ENCODE measurements at places on chromosomes 6 and 20. TPM values are rescaled to one million over a fixed set of nuclear protein-coding genes. Genes with fewer than 3 reads are reported as not detected.

DNA sequence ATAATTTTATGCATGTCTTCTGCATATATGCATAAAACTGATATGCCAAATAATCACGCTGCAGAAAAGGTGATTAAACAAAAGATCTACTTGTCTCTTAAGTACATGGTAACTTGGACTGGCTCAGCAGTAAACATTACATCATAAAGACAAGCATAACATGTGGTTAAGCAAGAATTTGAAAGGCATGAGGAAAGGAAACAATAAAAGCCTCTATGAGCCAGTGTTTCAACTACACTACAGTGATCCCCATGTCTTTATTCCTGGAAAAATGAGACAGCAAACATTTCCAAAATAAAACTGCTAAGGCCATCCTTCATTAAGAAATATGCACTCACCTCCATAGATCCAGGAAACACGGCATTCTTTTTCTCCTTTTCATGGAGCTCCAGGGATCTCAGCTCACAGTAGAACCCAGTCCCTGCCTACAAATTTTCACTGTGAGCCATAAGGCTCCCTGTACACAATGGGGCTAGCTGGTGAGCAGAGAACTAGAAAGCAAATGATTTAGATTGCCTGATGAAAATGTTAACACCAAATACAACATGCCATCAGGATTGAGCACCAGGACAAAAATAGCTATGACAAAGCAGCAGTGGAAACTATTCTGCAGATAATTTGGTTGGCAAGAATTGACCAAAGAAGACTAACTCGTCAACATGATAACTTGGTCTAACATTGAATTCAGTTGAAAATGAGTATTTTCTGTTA, 156.1 kb downstream of the COL21A1 start:
- no peaks in the 10 kb centered on the region for H3K27me3 ChIP-seq
- peaks cover 4% of the 10 kb centered on the region for H3K36me3 ChIP-seq
- peak overlapping the region; percentile 77 for H3K27ac ChIP-seq
- DNase-seq, result no peak

DNA sequence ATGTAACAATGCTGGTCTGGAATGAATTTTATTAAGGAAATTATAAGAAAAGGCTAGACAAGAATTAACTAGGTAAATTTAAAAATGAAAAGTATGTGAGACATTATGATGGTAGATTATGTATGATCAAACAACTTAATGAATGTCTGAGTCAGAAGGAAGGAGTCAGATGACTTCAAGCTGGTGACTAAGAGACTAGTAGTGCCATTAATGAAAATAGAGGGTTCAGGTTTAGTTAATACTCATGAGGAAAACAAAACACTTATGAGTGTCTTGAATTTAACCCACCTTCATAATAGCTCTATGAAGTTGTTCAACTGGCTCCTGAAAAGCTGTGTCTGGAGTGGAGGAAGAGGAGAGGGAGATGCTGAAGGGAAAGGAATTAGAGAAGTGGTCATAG, 256.3 kb downstream of the ADGRB3 start:
- no peak overlapping the region for H3K27ac ChIP-seq
- no peaks in the 10 kb centered on the region for H3K36me3 ChIP-seq
- no peaks in the 10 kb centered on the region for H3K4me1 ChIP-seq
- H3K4me3 ChIP-seq, result no peak overlapping the region

GRCh38 chr6:14430218-14430617, 312.6 kb downstream of the CD83 start:
- H3K4me1 ChIP-seq, result peaks cover 18% of the 10 kb centered on the region
- no peak for DNase-seq
- H3K27ac ChIP-seq, result no peak overlapping the region
- H3K36me3 ChIP-seq, result no peaks in the 10 kb centered on the region
- H3K4me3 ChIP-seq, result no peak overlapping the region

- no peak overlapping the region for H3K4me3 ChIP-seq
- peak overlapping the region; percentile 0 for H3K27ac ChIP-seq
- peaks cover 18% of the 10 kb centered on the region for H3K27me3 ChIP-seq
- peaks cover 20% of the 10 kb centered on the region for H3K4me1 ChIP-seq
These were observed 8.2 kb upstream of the CCDC167 start for GRCh38 chr6:37507690-37508421.

- no peak overlapping the region for H3K4me3 ChIP-seq
- H3K4me1 ChIP-seq, result no peaks in the 10 kb centered on the region
- no peak for DNase-seq
- no peaks in the 10 kb centered on the region for H3K36me3 ChIP-seq
These were observed 92.3 kb downstream of the SEL1L2 start for GRCh38 chr20:13898012-13898612.

DNA sequence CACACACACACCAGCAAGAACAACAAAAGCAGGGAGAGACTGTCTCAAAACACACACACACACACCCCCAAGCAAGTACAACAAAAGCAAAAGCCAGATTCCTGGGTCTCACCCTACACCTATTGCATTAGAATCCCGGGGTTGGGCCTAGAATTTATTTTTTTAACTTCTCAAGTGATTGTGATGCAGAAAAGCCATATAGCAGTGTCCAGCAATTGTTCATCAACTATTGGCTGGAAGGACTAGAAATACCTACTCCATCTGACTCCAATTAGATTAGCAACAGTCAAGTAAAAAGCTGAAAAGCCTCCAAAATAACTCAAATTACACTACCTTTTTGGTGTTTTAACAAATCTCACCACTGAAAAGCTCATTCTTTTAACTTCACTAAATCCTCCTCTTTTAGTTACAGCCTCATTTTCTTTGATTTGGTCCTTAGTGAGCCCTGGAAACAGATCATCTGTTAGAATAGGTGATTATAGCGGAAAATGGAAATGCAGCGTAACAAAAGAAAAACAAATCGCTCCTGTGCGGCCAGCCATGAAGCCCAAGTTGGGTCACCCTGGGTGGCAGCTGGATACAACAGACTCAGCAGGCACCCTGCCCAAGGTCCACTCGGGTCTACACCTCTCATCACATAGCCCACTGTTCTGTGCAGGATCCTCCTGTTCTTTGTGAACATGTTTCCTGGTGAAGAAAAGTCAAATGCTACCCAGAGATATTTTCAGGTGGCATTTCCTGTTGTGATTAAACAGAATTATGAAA, 38.7 kb downstream of the STAU1 start:
- H3K4me1 ChIP-seq, result peaks cover 7% of the 10 kb centered on the region
- no peak for DNase-seq
- no peak overlapping the region for H3K4me3 ChIP-seq
- H3K27ac ChIP-seq, result no peak overlapping the region
- H3K36me3 ChIP-seq, result peaks cover 37% of the 10 kb centered on the region
- no peaks in the 10 kb centered on the region for H3K27me3 ChIP-seq

GRCh38 chr20:38242848-38243708, 17.5 kb downstream of the KIAA1755 start:
- peaks cover 11% of the 10 kb centered on the region for H3K4me1 ChIP-seq
- no peak for DNase-seq
- H3K27ac ChIP-seq, result no peak overlapping the region

- peaks cover 17% of the 10 kb centered on the region for H3K4me1 ChIP-seq
- no peaks in the 10 kb centered on the region for H3K27me3 ChIP-seq
- no peak overlapping the region for H3K4me3 ChIP-seq
- H3K27ac ChIP-seq, result peak overlapping the region; percentile 9
- H3K36me3 ChIP-seq, result no peaks in the 10 kb centered on the region
These were observed 62.4 kb downstream of the FAM229B start for GRCh38 chr6:112149719-112150263.

The ADTRP gene
- 1.4 TPM for total RNA-seq

DNA sequence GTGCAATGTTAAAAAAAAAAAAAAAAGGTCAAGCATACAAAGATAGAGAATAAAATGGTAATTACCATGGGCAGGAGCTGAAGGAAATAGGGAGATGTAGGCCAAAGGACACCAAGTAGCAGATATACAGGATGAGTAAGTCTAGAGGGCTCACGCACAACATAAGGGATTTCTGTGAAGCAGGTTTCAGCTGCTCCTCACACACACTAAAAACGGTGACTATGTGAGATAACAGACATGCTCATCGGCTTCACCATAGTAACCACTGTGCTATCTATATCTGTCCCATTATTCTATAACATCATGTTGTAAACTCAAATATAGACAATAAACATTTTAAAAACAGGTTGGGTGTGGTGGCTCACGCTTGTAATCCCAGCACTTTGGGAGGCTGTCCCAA, 11.6 kb downstream of the SNHG17 start:
- H3K4me1 ChIP-seq, result peaks cover 5% of the 10 kb centered on the region
- no peak overlapping the region for H3K27ac ChIP-seq
- H3K27me3 ChIP-seq, result no peaks in the 10 kb centered on the region
- no peak overlapping the region for H3K4me3 ChIP-seq
- peaks cover 43% of the 10 kb centered on the region for H3K36me3 ChIP-seq

GRCh38 chr6:90212274-90212673, 84.4 kb downstream of the BACH2 start:
- no peaks in the 10 kb centered on the region for H3K27me3 ChIP-seq
- no peak overlapping the region for H3K27ac ChIP-seq
- H3K4me1 ChIP-seq, result no peaks in the 10 kb centered on the region
- no peak for DNase-seq
- peaks cover 12% of the 10 kb centered on the region for H3K36me3 ChIP-seq

The MOG gene
- total RNA-seq, result not detected

GRCh38 chr6:111562246-111562645, 43.4 kb downstream of the TRAF3IP2 start:
- H3K27ac ChIP-seq, result peak overlapping the region; percentile 59
- no peaks in the 10 kb centered on the region for H3K27me3 ChIP-seq
- H3K4me3 ChIP-seq, result no peak overlapping the region
- H3K4me1 ChIP-seq, result peaks cover 70% of the 10 kb centered on the region
- DNase-seq, result no peak

DNA sequence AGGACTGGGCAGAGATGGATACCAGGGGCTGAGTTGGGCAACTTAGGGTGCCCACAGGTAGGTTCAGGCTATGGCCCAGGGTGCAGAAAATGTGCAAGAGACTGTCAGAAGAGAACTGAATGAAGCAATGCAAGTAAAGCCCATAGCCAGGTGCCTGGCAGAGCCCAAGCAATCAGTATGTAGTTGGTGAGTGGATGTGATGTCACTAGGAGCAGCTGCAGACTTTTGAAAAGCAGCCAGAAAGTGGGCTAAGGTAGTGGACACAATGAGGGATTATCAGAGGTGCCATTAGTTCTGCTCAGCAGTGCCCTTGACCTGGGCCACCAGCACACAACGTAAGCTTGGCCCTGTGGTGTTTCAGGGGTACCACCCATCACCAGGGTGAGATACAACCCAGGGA, 135.3 kb downstream of the SOBP start:
- DNase-seq, result no peak
- H3K4me1 ChIP-seq, result peaks cover 35% of the 10 kb centered on the region
- no peak overlapping the region for H3K4me3 ChIP-seq
- H3K27ac ChIP-seq, result no peak overlapping the region
- no peaks in the 10 kb centered on the region for H3K36me3 ChIP-seq

GRCh38 chr20:34042262-34042661, 48.6 kb downstream of the RALY start:
- peaks cover 65% of the 10 kb centered on the region for H3K4me1 ChIP-seq
- H3K36me3 ChIP-seq, result peaks cover 9% of the 10 kb centered on the region
- no peak for DNase-seq
- H3K27me3 ChIP-seq, result no peaks in the 10 kb centered on the region
- H3K4me3 ChIP-seq, result no peak overlapping the region
- no peak overlapping the region for H3K27ac ChIP-seq

DNA sequence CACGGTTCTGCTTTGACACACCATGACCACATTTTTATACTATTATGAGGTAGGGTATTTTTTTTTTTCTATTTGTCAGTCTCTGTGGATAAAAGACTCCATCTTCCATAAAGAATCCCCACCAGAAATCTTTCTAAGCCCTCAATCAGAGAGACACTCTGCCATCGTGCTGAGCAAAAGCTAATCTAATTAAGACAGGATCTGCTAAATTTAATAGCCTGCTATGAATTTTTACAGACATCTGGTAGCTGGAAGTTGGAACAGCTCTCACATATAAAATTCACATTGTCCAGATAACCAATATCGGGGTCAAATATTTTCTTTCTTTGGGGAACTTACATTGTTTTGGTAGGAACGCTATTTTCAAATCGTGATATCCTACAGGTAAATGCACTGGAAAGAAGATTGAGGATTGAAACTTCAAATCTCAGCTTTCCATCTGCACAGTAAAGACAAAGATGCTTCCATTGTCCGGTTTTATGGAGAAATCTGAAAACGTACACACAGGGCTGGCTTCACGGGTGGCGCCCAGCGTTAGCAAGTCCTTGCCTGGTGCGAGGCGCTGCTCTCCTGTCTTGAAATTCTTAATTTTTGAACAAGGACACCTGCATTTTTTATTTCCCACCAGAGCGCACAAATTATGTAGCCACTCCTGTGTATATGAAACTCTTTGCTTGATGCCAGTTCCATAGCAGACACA, 573.8 kb upstream of the NOX3 start:
- H3K4me3 ChIP-seq, result no peak overlapping the region
- no peaks in the 10 kb centered on the region for H3K36me3 ChIP-seq
- no peaks in the 10 kb centered on the region for H3K27me3 ChIP-seq
- H3K27ac ChIP-seq, result no peak overlapping the region
- H3K4me1 ChIP-seq, result peaks cover 11% of the 10 kb centered on the region

DNA sequence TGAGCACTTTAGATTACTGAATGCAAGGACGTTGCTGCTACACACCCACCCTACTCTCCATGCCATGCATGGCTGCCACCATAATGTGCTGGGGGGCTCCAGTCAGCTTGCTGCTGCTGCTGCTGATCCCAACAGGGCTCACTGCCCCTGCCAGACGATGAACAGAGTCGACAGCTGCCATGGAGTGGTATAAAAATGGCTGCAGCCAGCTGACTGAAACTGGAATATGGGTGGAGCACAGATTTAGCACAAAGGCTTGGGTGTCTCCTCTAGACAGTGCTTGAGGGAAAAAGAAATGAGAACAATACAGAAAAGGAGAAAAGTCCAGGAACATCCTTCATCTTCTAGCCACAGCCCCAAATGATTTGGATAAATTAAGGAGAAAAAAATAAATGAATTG, 150.7 kb downstream of the PDSS2 start:
- no peak overlapping the region for H3K27ac ChIP-seq
- DNase-seq, result no peak

GRCh38 chr6:35220711-35221110, 7.0 kb downstream of the SCUBE3 start:
- peaks cover 3% of the 10 kb centered on the region for H3K36me3 ChIP-seq
- no peak for DNase-seq
- H3K27me3 ChIP-seq, result no peaks in the 10 kb centered on the region
- H3K4me1 ChIP-seq, result peaks cover 39% of the 10 kb centered on the region

DNA sequence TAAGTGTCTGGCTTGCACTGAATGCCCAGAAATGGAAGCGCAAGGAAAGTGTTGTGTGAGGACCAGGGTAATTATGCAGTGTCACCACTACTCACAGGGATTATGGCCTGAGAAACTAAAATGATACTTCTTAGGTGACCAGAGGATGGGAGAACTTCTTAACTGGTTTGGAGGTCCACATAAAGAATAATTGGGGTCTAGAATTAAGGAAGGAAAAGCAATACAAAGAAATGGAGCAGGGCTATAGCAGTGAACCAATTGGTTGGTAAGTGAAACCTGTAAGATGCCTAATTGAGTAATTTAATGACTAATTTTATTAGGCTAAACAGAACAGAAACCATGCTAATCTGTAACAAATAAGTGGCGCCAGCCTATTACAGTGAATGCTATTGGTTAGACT, 5.3 kb downstream of the TSPYL4 start:
- no peak for DNase-seq
- no peak overlapping the region for H3K4me3 ChIP-seq
- no peaks in the 10 kb centered on the region for H3K27me3 ChIP-seq

Measured in type B pancreatic cell (in vitro differentiated cells).